Muscle of arm (tissue), 14 donors: ENCODE measurements at places on chromosomes 12 and 14. TPM values are rescaled to one million over a fixed set of nuclear protein-coding genes. Genes with fewer than 3 reads are reported as not detected.

Gene GAPDH
- 4,038 TPM for polyA plus RNA-seq

Gene TMX1
- 39.9 TPM for polyA plus RNA-seq

Gene TDRD9
- polyA plus RNA-seq: not detected

Gene EPS8
- 32.2 TPM for polyA plus RNA-seq

Gene SLCO1B3
- not detected for polyA plus RNA-seq

Gene KRT80
- polyA plus RNA-seq: 8.0 TPM

Gene NOC4L
- polyA plus RNA-seq: 10.6 TPM

Gene KERA
- polyA plus RNA-seq: 21.4 TPM

Gene RFLNA
- polyA plus RNA-seq: 4.9 TPM

DNA sequence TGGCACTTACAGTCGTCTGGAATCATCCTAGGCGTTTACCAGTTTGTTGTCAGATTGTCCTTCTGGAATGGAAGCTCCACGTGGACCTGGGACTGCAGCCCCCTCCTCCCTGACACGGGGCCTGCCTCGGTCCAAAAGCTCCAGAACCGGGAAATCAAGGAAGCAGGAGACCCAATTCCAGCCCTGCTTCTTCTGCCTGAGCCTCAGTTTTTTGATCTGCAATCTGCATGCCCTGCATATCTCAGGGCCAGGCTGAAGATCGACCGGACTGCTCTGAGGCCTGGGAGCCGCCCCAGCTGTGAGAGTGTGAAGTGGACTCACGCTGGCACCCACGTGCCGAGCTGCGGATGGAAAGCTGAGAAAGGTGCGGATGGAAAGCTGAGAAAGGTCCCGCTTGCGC is 98.6 kb downstream of the SETD3 start:
- no peak for DNase-seq

- DNase-seq: no peak
Measured at GRCh38 chr14:91158091-91158790, 44.4 kb downstream of the DGLUCY start.

DNA sequence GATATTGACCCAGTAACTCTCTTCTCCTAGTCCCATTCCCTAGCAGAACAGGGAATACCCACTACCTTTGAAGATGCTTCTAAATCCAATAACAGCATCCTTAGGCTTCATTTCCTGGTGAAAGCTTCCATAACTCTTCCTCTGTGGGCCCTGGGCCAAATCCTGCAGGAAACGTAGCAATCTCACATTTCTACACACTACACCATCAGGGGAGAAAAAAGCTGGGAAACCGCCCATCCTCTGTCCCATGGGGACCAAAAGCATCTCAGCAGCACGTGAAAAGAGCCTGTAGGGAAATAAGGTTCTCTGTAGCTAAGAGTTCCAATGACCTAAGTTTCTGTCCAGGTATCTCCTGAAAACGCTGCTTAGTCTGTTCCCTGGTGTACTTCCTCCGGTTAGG is 340.2 kb downstream of the DPF3 start:
- DNase-seq: no peak

DNA sequence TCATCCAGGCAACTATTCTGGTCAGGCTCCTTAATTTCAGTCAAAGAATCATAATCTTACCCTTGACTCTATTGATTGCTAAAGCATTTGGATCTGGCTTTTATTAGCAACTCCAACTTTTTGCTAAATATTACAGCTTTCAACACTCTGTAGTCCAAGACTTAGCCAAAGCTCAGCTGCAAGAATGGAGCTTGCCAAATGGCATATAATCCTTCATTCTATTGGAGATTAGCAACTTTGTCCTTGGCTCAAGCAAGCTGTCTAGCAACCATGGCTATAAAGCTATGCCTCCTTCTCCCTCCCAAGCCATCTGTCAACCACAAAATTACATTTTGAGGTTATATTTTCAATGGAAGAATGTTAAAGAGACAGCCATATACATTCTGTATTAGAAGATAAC is 23.1 kb upstream of the NID2 start:
- DNase-seq: peak; percentile 33

GRCh38 chr12:2352203-2352602 is 299.4 kb downstream of the CACNA1C start:
- no peak for DNase-seq

GRCh38 chr14:104732355-104732804 is 8.4 kb downstream of the ADSS1 start:
- no peak for DNase-seq

DNA sequence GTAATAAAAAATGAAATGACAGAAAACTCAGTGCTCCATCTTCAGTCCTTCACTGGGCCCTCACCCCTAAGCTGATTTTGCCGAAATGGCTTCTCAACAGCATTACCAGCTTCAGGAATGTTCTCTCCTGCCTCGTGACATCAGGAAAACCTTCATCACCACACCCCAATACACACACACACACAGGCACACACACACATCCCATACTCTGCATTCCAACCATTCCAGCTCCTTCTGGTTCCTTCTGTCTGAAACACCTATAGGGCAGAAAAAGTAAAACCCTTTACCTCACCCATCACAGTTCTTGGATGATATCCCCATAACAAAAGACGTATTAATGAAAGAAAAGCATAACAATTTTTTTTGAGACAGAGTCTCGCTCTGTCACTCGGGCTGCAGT is 75.9 kb downstream of the CCDC60 start:
- no peak for DNase-seq

DNA sequence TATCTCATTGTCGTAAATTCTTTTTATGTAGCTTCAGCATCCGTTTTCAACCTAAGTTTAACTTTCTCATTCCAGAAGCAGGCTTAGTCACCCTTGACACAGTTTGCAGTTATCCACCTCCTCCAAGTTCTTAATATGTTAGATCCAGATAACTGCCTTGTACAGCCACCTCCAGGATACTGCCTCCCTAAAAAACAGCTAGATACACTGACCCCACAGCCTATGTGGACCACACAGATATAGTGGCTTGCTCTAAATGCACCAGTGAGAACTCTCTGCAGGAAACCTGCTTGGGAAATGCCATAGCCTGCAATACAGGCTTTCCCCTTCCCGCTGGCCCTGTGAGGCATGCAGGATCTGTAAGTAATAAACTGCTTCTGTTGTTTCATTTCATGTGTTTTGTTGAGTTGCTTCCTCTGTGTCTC is 11.1 kb upstream of the RTL1 start:
- no peak for DNase-seq

DNA sequence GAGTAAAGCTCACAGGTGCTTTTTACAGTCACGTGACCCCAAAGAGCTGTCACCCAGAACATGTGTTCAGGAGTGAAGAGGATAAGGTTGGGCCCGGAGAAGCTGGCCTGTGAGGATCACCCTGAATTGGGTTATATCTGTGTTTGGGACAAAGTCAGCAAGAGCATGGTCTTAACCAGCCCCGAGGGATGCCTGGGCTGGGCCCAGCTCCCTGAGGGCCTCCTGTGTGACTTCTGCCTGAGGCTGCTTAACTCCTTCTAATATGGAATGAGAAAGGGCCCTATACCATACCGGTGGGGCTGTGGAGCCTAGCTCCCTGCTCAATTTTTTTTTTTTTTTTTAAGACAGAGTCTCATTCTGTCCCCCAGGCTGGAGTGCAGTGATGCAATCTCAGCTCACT is 2.5 kb downstream of the CDCA4 start:
- DNase-seq: no peak

GRCh38 chr12:71214511-71215285 is 56.9 kb upstream of the TSPAN8 start:
- no peak for DNase-seq

GRCh38 chr12:26195250-26195640 is at the start of gene SSPN:
Gene SSPN (plus strand): TSS chr12:26195573. CDS start chr12:26195673, 100 bp downstream.
- peak; percentile 82 for DNase-seq

DNA sequence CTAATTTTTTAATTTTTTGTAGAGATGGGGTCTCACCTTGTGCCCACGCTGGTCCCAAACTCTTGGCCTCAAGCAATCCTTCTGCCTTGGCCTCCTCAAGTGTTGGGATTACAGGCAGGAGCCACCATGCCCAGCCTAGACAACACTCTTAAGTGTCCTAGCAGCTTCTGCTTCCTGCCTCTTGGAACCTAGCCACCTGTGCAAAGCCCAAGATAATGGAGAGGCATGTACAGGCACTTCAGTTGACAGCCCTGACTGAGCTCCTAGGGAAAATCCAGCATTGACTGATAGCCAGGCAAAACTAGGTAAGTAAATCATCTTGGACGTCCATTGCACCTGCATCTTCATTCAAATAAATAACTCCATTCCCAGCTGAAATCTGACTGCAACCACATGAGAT is 15.5 kb downstream of the COX14 start:
- no peak for DNase-seq

GRCh38 chr12:42557586-42558172 is 31.9 kb downstream of the PRICKLE1 start:
- no peak for DNase-seq

- no peak for DNase-seq
Measured at GRCh38 chr12:54007538-54008259, 1.1 kb upstream of the HOXC8 start.

DNA sequence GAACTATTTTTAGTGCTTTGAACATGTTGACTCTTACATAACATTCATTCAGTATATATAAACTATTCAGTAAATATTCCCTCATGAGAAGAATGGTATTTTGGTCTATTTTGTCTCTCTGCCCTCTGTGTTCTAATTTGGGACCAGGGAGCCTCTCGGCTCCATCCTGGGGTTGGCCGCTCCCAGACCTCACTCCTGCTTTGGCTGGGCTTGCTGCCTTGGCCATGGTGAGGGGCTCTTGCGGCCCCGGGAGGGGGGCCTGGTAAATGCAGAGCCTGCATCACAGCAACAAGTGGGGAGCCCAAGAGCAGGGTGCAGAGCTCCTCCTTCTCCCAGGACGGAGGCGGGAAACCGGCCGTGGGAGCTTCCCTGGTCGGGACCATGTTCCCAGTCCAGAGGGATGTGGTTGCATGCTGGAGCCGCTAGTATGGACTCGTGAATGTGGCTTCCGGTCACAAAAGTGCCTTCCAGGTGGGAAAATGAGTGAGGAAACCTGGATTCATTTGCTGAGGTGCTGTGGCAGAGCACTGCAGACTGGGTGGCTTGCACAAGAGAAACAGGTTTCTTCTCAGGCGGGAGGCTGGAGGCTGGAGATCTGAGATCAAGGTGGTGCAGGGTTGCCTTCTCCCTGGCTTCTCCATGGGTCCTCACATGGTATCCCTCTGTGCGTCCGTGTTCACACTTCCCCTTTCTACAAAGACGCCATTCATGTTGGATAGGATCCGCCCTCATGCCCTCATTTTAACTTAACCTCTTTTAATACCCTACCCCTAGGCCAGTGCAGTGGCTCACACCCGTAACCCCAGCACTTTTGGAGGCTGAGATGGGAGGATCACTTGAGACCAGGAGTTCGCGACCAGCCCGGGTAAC is 250.2 kb downstream of the CACNA1C start:
- no peak for DNase-seq

GRCh38 chr14:51028851-51029754 is 65.8 kb downstream of the TRIM9 start:
- DNase-seq: no peak

DNA sequence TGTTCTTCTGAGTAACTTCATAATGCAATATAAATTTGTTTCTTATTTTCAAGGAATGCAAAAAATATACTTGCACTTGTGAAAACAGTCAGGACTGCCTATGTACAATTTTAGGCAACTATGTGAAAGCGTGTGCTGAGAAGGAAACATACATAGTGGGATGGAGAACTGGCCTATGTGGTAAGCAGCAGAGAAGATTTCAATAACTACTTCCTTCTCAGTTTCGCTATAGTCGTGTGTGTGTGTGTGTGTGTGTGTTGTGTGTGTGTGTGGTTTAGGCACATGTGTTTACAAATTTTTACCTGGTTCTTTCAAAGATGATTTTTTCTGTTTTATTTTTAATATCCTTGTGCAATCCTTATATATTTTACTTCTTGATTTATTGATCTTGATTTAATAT is 211.8 kb downstream of the LRRK2 start:
- DNase-seq: no peak

DNA sequence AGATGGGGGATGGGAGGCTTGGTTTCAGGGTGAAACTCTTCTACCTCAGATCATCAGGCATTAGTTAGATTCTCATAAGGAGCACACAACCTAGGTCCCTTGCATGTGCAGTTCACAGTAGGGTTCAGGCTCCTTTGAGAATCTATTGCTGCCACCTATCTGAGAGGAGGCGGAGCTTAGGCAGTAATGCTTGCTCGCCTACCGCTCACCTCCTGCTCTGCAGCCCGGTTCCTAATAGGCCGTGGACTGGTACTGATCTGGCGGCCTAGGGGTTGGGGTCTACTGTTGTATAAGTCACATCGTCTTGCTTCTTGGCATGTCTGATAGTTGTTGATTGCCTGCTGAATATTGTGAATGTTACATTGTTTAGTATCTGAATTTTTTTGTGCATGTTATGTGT is 12.2 kb downstream of the SCYL2 start:
- no peak for DNase-seq

GRCh38 chr14:24481622-24482324 is 26.3 kb downstream of the CMA1 start:
- no peak for DNase-seq

GRCh38 chr12:46342562-46343033 is 30.0 kb downstream of the SLC38A2 start:
- peak; percentile 25 for DNase-seq

DNA sequence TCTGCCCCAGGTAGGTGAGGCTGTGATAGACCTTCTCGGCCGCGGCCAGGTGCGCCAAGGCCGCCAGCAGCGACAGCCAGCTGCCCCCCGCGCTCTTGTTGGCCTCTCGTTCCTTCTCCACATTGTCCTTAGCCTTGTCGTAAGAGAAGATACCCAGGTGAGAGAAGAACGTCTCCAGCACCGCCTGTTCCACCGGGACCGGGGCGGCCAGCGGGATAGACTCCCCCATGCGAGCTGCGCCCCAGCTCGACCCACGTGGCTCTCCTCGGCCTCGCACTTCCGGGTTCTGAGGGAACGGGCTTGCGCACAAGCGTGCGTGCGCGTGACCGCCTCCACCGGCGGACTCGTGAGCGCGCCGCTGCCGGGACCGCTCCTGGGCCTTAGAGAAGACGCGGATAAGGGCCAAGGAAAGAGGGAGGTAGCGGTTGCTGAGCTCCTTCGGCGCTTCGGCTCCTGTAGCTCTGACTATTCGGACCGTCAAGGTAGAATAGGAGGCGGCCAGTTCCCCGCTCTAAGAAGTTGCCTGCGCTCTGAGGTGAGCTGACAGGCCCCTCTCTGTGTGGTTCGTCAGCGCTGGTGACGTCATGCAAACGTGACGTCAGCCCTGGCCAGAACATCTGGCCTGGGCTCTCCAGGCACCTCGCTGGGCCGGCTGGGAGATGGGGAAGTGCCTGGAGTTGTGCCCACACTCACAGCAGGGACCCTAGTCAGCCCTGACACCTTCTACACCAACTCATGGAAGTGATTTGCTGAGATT is at the start of gene KICS2:
Gene KICS2, minus strand, starts transcription at position 288 of the 757 bp plus-strand sequence. Its CDS starts 59 bp downstream, at position 229.
- DNase-seq: peak; percentile 95

DNA sequence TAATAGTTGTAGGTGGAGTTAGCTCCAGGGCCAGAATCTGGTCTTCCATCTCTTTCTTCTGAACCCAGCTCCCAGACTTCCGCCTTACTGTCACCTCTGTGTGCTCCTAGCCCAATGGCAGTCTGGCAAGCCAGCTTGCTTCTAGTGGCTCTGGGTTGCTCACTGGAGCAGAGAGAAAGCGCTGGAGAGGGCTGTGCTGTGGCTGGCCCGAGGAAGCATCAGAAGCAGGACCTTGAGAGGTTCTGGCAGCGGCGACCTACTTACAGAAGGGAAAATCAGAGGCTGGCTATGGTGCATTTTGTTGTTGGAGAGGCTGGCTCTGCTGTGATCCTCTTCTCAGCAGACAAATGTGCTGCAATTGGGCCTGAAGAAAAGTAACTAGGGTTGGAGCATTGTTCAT is 28.6 kb downstream of the KCNA5 start:
- DNase-seq: no peak

- DNase-seq: no peak
Measured at GRCh38 chr12:49019443-49020324, 1.1 kb upstream of the PRKAG1 start.
